Stimulated activated CD8-positive, alpha-beta memory T cell treated with anti-CD3 and anti-CD28 coated beads, Interleukin-15, amount 100 ng/mL, for 24 hours (primary cell): ENCODE measurements at places on chromosomes 6 and 20.

DNA sequence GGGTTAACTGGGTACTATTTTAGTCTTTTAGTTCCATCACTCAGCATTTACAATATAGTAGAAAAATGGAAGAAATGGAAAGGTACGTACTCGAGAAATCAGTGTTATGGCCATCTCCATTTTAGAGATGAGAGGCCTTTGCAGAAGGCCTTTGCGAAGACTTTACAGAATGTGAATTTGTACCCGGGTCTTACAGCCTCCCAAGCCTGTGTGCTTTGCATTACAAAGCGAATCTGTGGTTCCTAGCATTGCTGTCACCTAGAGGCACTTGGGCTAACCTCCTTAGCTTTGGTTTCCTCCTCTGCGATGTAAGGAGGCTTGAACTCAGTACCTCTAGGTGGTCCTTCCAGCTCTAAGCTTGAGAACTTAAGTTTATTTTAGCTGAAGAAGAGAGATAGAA lies 10.9 kb downstream of the VAPB start:
- no peak for DNase-seq

DNA sequence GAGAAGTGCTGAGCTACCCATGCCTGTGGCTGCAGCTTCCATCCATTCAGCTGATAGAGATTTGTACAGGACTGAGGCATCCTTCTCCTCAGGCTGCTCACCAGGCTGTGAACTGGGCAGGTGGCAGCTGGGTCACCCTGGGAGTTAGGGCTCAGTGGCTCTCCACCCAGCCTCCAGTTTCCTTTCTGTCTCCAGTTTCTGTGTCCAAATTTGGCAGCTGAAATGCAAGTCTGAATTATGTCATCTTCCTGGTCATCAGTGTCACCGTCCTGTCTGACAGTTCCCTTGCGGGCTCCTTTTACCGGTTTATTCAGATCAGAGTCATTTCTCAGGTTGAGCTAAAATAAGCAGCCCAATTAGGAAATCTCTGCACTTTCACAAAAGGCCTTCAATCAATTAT lies 93.3 kb downstream of the EDN1 start:
- no peak for DNase-seq

DNA sequence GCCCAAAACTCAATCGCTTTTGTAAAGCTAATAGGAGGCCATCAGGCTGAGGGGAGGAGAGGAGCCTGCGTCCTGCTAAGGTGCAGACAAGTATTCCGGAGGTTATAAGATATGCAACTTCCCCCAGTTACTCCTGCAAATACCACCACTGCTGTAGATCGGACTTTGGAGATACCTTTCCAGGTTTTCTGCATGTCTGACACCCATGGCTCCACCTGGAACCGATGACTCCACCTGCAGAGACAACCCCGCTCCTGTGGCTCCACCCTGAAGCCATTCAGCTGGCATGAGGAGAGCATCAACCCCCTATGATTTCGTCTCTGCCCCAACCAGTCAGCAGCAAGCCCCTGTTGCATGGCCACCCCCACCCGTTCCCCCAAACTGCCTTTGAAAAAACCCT lies 59.7 kb upstream of the SAMD5 start:
- DNase-seq = no peak

GRCh38 chr6:55578537-55579363 lies at the start of gene HMGCLL1:
Gene HMGCLL1 (minus strand): TSS chr6:55579192. CDS start chr6:55579055, 137 bp downstream.
- no peak for DNase-seq

DNA sequence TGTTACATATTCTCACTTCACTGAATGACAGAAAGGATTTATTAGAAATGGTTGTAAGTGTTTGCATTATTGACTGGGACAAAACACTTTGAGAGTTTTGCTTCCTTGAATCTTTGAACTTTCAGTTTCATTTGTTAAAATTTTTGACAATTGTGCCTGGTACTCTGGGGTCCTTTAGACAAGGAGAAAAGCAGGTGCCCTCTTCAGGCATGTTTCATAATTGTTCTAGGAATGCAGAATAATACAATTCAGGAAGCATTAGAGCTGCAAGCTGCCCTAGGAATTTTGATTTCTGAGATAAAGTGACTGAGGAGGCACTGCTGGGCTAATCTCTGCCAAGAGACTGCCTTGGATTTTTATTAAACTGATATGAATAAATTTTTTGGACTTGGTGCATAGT lies 49.7 kb downstream of the TOP1 start:
- no peak for DNase-seq

DNA sequence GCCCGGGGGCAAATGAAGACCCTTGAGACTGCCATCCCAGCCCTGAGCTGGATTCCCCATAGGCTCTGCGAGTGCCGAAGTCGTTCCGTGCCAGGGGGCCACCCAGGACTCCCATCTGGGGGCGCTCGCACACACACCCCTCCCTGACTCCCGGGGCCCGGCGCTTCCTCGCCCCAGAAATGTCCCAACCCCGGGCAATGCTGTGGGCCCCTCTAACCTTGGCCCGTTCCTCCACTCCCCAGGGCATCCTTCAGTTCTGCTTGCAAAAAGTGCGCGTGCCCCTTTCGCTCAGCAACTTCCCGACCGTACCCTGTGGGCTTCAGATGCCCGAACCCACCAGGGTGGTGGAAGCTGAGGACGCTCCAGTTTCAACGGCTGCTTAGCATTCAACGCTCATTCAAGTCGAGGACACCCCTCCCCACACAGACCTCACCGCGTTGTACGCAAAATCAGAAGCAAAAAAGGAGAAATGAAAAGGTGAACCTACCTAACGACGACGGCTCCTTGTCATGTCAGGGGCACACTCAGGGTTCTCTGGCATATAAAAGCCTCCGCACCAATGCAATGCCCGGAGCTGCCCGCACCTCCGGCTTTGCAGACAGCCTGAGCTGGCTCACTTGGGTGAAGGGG lies 25.3 kb downstream of the RIPOR2 start:
- DNase-seq = no peak

DNA sequence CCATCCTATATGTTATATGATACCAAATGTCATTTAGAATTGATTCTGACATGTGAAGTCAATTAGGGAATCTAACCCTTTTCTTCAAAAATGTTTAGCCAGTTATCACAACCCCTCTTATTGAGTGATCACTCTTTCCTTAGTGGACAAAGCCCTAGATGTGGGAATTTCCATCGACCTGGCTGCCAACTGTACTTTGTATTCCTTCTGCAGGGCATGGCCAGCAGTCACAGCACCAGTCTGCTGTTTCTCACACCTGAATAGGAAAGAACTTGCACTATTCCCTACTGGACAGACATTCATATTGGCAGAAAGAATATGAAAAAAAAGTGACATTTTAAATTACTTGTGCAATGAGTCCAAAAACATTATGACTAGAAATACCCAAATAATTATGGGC lies 271.0 kb downstream of the PACRG start:
- DNase-seq = no peak

GRCh38 chr6:132751306-132751705 lies 6.4 kb downstream of the VNN2 start:
- no peak for DNase-seq

DNA sequence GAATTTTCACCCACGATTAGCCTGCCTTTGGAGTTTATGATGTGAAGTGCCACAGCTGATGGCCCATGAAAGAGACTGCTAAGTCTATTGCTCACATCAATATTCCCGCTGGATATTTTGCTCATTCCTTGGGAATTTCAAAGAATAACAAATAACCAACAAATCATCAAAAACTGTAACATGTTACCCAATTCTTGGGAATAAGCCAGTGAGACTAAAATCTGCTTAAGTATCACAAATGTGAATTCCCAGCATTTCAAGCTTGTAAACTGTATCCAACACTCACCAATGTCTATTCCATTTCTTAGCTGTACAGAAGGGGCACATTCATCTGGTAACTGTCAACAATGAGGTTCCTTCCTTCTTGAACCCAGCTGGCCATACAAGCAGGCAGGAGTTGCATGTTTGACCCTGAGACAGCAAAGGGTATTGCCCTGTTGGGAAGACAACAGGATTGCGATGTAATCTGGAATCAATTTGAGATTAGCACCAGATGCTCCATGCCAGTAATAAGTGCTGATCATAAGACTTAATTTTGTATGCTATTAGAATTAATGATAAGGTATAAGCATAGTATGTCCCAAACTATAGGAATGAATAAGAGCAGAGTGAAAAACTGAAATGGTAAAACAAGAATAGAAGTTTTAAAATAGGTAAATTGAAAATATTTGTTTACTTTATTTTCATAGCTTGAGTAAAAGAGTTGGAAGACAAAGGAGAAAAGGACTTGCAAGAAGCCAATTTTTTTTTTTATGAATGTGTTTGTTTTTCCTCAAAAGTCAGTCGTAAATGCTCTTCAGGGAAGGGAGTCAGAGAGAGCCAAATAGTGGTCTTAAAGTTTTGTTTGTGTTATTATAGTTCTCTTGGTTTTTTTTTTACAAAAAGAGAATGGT lies 58.8 kb downstream of the RSPO3 start:
- DNase-seq = no peak

DNA sequence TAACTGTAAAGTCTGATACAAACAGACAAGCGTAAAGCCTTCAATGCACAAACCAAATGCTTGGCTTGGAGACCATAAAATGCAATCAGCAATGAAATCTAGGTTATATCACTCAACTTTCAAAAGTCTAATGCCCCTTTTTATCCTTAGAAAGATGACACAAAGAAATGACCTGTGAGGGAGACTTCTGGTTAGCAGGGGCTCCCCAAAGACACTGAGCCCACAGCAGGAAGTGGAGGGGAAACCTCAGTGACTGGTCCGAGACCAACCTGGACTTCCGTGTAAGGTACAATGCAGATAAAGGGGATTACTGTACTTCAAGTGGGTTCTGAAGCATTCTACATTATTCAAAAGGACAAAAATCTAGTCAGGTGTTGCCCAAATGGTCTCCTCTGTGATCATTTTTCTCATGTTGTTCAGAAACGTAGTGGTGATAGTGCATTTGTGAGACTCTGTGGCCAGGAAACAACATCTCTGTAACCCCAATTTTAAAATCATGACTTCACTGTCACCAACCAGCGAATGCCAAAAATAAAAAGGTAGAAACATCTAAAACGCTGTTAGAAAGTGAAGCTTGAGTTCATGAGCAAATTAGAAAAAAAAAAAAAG lies 88.2 kb downstream of the HIVEP2 start:
- no peak for DNase-seq

GRCh38 chr6:32868257-32868788 lies 14.3 kb downstream of the PSMB9 start:
- DNase-seq = peak; percentile 79

DNA sequence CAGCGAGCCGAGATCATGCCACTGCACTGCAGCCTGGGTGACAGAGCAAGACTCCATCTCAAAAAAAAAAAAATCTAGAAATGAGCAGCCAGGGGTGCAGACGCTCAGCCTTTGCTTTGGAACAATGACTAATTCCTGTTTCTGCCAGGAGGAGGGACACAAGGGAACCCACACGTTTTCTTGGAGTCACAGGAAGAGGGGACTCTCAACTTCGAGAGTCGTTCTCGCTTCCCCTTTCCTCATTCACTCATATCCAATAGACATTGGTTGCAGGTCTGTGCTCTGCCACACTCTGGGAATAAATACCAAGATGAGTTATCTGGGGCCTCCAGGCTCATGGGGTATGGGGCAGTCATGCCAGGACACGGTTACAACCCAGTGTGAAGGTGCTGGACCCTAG lies 91.5 kb upstream of the RREB1 start:
- DNase-seq = no peak
